ENCODE measurements at places on chromosomes 4 and X.

DNA sequence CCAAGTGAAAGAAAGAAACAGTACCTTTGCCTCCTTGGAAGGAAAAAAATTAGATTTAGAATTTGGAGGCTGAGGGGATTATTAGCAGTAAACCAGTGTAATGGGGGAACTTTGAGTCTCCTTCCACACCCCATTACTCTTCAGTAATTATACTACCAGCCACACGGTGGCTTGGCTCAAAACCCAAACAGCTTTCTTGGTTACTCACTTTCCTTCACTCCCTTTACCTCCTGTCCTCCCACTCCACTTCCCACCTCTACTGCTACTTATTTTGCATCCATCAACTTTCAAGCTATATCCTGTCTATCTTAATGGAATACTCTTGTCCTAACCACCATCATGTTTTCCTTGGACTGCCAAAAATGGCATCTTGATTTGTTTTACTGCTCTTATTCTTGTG, 310.6 kb upstream of the AADAT start:
- no peak for DNase-seq

DNA sequence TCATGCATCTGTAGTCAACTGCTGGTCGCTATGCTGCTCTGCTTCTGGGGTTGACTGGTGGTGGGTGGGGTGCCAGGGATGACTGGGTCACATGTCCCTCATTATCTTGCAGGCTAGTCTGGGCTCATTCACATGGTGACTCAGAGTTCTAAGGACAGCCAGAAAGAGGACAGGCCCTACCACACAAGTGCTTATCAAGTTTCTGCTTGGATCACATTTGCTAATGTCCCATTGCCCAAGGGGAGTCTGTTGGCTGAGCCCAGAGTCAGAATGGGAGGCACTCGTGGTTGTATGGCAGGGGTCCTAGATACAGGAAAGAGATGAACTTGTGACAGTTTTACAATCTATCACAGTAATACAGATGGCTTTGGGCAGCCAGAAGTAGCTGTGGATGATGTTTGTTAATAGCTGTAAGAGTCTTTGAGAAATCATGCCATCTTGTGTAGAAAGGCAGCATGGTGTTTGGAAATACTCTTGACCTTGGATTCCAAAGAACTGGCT, 221.3 kb downstream of the GPAT3 start:
- DNase-seq, result no peak

DNA sequence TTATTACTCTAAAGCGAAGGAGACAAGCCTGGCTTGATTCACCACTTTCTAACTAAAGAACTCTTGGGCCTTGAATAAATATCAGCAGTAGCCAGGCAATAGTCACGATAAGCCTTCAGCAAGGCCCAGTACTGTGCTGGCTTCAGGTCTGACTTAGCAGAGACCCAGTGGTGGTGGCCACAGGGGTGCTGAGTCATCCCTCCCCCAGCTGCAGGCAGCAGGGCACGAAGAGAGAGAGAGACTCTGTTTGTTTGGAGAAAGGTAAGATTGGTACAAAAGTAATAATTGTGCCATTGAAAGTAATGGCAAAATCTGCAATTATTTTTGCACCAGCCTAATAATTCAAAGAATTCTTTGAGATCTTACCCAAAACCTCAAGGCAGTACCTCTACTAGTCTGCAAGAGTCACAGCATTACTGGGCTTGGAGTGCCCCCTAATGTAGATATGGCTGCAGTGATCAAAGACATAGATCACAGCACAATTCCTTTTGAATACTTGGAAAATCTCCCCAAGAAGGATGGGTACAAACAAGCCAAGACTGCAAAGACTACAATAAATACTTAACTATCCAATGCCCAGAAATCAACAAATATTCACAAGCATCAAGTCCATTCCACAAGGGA, 159.5 kb upstream of the USP38 start:
- DNase-seq, result no peak

DNA sequence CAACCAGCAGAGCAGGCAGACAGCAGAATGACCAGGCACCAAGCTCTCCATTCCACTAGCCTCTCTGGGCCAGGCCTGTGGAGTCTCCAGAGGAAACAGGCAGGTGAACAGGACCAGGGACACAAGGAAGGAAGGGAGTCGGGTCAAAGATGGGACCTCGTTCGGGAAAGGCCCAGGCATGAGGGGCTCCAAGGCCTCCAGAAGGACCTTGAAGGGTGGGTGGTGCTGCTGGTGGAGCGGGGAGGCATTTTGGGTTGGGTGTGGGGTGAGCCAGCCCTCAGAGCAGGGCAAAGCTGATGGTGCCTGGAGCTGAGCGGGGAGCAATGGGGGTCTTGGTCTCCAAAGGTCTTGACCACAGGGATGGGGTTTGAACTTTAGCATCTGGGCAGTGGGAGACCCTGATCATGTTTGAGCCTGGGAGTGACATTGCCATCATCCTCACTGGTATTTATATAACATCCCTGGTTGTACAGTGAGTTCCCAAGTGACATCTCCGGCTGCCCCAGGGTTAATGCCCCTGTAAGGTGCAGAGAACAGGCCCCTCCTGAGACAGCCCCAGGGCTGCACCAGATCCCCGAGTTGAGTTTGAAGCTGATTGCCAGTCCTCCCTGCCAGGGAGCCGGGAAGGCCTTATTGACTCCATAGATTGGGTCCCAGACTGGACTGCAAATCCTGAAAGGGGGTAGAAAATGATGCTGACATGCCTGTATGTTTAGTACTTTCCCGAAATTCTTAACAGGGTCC, 52.7 kb downstream of the PSAPL1 start:
- DNase-seq, result no peak

- DNase-seq, result no peak
These were observed 15.5 kb downstream of the NAT8L start for GRCh38 chr4:2074588-2074987.

GRCh38 chrX:68146054-68146453, 287.2 kb downstream of the OPHN1 start:
- DNase-seq, result no peak

DNA sequence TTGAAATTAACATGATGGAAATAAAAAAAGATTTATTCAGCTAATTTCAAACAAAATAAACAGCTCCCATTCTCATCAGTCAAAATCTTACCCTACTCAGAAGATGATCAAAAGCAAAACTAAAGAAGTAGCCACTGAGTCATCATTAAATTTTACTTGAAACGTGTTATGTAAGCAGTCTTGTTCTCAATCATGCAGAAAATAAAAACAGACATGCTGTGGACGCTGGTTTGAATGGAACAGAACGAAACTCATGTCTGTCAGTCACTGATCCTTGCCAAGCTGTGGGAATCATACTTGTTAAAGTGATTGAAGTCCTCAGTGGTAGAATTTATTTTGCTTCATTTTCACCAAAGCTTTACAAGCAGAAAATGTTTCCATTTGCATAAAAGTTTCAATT, 77.2 kb upstream of the TLR3 start:
- DNase-seq, result no peak

- DNase-seq, result no peak
These were observed 108.3 kb downstream of the CDS1 start for GRCh38 chr4:84691170-84691691.

- no peak for DNase-seq
These were observed 1.2 kb downstream of the CYBB start for GRCh38 chrX:37781081-37781480.

GRCh38 chrX:51860679-51861078, 32.7 kb upstream of the MAGED1 start:
- no peak for DNase-seq

- DNase-seq, result no peak
These were observed 155.8 kb upstream of the DGKK start for GRCh38 chrX:50626432-50626831.

DNA sequence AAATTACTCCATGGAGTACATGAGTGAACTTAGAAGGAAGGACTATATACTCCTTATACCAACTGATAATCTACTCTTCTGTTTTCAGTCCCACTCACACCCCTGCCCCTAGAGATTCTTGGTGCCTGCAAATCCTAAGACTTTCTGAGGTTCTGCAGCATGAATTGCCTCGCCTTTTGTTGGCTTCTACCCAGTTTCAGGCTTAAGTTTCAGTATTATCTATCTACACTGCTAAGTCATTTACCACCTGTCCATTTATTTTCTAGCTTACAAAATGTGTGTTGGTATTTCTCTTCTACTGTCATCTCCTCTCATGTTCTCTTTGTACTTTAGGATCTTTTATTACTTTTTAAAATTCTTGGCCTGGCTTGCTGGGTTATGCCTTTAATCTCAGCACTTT, 94.4 kb upstream of the AMOT start:
- DNase-seq, result no peak

DNA sequence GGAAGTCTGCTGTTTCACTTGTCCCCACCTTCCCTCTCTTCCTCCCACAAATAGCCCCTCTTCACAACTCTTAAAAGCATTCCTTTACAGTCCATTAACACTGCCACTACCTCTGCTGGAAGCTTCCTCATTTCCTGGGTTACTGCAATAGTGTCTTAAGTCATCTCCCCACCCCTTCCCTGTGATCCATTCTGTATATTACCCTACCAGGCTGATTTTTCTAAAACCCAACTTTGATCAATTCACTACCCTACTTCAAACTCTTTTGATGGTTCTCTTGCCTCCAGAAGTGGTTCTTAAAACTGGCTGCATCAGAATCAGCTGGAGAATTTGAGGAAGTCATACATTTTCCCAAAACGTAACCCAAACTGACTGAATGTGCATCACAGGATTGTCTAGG, 8.8 kb upstream of the XIAP start:
- DNase-seq, result no peak

GRCh38 chrX:154368630-154369448, 5.6 kb downstream of the FLNA start:
- peak; percentile 79 for DNase-seq

- no peak for DNase-seq
These were observed 50.1 kb upstream of the CLNK start for GRCh38 chr4:10734697-10735096.

GRCh38 chr4:6825403-6825802, 42.9 kb downstream of the KIAA0232 start:
- no peak for DNase-seq

GRCh38 chr4:64718091-64718490, 308.8 kb upstream of the TECRL start:
- no peak for DNase-seq

DNA sequence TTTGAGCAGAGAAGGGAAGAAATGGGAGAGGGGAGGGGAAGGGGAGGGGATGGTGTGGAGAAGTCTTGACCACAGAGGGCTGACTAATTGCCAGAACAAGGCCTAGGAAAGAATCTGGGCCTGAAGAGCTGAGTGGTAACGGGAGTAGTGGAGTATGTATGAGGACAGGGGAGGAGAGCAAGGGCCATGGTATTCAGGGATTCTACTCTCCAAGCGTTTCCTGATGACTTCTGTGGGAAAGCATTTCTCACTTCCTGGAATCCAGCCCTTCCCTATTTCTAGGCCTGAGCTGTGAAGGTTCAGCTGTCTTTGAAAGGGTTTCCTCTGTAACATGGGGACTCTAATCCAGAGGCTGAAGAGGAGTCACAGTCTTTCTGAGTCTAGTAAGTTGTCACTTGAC, 19.7 kb upstream of the SOX3 start:
- no peak for DNase-seq

GRCh38 chrX:119410027-119410819, 11.1 kb downstream of the SLC25A43 start:
- DNase-seq, result no peak

DNA sequence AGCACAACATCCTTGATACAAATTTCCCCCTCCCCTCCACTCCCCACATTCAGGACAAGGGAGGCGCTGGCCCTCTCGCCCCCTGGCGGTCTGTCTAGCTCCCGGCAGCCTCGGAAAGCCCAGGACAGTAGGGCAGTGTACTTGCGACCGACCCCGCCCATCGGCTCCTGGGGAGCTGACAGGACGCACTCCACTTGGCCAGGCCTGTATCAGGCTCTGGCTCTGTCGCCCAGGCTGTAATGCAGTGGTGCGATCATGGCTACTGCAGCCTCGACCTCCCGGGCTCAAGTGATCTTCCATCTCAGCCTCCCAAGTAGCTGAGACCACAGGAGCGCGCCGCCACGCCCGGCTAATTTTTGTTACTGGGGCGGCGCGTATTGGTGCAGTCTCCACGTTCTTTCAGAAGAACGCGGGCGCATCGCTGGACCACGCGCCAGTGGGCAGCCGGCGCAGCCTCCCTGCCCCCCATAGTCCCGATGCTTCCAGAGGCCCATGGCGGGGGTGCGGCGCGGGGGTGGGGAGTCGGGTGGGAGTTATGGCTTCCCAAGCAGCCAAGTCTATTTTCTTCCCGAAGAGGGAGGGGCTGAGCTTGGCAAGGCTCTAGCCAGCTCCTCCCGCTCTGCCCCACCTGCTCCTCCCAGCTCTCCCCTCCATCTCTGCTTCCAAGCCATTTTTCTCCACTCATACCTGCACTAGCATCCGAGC, 7.8 kb upstream of the AKAP14 start:
- peak; percentile 17 for DNase-seq

- DNase-seq, result peak; percentile 22
These were observed at the start of gene MAP7D3 for GRCh38 chrX:136251041-136251991. MAP7D3 (minus strand) TSS chrX:136251400; CDS start chrX:136251358, 42 bp downstream.

GRCh38 chrX:17098516-17099247, 152.2 kb downstream of the REPS2 start:
- DNase-seq, result no peak
